ENCODE measurements at places on chromosomes 1 and 21.

GRCh38 chr1:42936309-42937078, 22.2 kb downstream of the SLC2A1 start:
- peak; percentile 14 for DNase-seq

GRCh38 chr1:6762060-6762459, 23.2 kb upstream of the CAMTA1 start:
- no peak for DNase-seq

DNA sequence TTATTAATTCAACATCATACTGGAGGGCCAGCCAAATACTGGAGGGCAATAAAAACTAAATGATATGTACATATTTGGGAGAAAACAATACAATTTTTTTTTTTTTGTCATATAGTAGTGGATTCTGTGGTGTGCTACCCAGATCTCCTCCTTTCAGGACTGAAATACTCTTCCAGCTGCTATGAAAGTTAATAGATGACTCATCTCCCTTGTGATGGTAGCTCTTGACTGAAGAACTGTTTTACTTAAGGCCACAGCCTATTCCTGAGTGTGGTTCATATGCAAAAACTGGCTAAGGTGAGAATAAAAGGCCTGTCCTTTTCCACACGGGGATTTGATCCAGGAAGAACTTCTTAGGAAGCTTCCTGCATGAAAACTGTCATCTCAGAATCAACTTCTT, 307.9 kb downstream of the HLX start:
- no peak for DNase-seq

DNA sequence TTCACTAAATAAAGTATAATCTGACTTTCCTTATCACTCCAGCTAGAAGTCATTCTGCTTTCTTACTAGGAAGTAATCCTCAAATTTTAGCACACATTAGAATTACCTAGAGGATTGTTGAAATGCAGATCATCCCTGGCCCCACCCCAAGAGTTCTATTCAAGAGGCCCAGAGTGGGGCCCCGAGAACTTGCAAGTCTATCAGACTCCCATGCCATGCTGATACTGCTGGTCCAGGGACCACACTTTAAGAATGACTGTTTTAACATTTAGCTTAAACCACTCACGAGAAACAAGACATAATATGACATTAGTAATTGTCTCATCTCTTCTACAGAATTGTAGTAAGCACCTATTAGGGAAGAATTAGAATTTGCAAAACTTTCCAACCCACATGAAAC, 7.7 kb upstream of the SYNJ1 start:
- DNase-seq = no peak

DNA sequence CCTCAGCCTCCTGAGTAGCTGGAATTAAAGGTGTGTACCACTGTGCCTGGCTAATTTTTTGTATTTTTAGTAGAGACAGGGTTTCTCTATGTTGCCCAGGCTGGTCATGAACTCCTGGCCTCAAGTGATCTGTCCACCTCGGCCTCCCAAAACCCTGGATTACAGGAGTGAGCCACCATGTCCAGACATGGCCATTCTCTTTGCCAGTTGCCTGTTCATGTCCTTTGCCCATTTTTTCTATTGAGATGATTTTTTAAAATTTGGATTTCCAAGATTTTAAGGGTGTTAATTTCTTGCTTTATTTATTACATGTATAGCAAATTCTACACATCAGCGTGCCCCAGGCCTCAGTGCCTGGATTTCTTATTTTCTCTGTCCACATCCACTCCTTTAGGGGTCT, 2.8 kb downstream of the POLR3GL start:
- DNase-seq = no peak

DNA sequence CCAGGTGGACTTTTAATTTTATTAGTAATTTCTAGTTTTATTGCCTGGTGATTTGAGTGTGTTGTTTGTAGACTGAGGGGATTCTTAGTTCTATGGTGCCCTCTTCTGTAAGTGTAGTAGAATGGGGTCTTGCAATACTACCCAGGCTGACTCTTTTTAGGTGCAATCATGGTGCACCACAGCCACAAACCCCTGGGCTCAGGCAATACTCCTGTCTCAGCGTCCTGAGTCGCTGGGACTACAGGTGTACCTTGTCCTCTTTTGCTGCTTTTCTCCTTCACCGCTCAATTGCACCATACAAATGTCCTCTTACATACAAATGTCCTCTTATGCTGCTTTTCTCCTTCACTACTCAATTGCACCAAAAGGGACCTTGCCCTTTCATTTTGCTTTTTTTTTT, 43.1 kb downstream of the SCP2 start:
- DNase-seq = no peak

GRCh38 chr1:184152434-184152898, 100.9 kb downstream of the TSEN15 start:
- DNase-seq = no peak

DNA sequence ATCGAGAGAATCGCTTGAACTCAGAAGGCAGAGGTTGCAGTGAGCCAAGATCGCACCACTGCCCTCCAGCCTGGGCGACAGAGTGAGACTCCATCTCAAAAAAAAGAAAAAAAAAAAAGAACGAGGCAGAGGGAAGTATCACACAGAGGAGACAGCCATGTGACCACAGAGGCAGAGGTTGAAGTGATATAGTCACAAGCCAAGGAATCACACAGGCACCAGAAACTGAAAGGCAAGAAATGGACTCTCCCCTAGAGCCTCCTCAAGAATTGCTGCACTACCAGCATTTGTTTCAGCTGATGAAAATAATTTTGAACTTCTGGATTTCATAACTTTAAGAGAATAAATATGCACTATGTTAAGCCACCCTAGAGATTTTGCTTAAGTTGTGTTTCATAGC, 459.6 kb downstream of the PTPRC start:
- no peak for DNase-seq

DNA sequence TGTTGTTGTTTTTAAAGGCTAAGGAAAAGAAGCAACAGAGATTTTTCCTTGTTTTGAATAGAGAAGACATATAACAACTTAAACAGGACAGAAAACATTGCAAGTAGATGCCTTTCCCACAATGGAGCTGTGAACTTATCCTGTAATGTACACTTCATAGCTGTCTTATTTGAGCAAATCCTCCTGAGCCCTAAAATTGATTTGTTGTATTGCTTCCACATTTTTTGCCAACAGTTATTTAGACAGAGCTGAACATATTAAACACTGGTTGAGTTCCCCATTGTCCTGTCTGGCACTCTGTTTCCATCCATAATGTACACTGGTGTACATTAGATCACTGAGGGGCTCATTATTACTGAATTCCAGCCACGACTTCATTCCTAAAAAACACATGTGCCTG, 32.2 kb downstream of the CACHD1 start:
- no peak for DNase-seq

GRCh38 chr1:243454328-243454997, 198.6 kb downstream of the SDCCAG8 start:
- no peak for DNase-seq

GRCh38 chr1:44907893-44908292, 64.8 kb upstream of the PTCH2 start:
- no peak for DNase-seq

- DNase-seq = no peak
Measured at GRCh38 chr1:6584126-6585080, 4.6 kb downstream of the ZBTB48 start.

DNA sequence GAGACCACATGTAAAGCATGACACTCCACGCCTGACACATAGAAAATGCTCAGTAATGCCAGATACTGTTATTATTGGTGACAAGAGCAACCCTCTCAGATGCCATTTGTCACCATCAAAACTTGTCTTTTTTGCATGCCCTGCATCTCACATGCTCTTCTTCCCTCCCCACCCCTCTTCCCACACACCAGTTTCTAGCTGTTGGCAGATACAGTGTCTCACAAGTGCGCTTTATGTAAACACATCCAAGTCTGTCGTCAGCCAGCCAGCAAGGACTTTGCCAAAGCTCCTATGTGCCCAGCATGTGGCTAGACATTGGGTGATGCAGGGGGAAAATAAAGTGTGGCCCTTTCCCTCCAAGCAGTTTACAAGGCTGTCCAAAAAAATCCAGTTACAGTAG, 44.9 kb upstream of the EPHA8 start:
- no peak for DNase-seq

GRCh38 chr21:37592496-37592895, 225.9 kb downstream of the DYRK1A start:
- no peak for DNase-seq

DNA sequence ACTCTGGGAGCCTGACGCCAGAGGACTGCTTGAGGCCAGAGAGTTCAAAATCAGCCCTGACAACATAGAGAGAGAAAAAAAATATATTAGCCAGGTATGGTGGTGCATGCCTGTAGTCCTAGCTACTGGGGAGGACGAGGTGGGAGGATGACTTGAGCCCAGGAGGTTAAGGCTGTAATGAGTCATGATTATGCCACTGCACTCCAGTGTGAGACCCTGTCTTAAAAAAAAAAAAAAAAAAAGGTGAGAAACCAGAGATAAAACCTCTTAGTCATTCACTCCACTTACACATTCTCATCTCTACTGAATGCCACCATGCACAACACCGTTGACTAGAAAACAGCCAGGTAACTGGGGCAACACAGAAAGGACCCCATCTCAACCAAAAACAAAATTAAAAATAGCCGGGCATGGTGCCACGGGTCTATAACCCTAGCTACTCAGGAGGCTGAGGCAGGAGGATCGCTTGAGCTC, 178.1 kb downstream of the SLC45A1 start:
- DNase-seq = no peak

DNA sequence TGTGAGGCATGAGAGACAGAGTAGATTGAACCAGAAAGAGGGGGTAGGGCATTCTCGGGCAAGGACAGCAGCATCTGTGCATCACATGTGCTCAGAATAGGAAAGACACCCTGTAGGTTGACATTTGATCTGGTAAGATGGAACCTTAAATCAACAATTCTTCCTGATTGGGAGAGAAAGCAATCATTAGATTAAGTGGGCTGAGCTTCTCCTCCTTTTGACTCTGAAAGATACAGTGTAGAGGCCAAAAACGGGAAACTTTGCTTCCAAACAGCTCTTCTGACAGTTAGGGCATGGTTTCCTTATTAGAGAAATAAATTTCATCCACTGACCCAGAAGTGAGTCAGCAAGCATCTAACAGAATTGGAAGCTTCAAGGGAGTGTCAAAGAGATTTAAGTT, 9.7 kb downstream of the KIF14 start:
- DNase-seq = no peak

DNA sequence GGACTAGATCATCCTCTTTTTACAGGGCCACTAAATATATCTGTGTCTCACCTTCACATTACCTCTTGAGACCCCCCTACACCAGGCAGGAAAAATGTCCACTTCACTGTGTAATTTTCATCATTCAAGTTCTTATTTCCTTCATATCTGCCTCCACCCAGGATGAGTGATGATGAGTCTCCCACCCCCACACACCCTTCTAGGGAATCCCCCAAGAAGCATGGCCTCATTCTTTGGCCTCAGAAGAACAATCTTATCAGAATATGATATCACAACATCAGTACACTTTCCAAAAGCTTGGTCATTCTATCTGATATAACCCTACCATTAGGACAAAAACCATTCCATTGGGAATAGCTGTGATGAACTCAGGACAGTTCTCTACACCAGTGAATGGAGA, 170.3 kb upstream of the DUSP10 start:
- no peak for DNase-seq

GRCh38 chr1:38454749-38455441, 404.7 kb downstream of the RRAGC start:
- DNase-seq = no peak

GRCh38 chr1:40303790-40304189, 13.3 kb downstream of the COL9A2 start:
- DNase-seq = no peak

- DNase-seq = no peak
Measured at GRCh38 chr1:1630965-1631781, 800 bp upstream of the MMP23B start.

DNA sequence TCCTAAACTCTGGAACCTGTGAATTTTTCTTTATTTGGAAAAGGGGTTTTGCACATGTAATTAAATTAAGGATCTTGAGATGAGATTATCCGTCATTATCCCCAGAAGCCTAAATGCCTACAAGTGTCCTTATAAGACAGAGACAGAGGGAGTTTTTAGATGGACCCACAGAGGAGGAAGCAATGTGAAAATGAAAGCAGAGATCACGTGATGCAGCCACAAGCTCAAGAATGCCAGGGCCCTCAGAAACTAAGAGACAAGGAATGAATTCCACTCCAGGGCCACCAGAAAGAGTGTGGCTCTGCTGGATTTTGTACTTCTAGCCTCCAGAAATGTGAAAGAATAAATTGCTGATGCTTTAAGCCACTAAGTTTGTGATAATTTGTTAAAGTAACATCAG, 183.6 kb upstream of the UBE2U start:
- no peak for DNase-seq

- no peak for DNase-seq
Measured at GRCh38 chr1:15141935-15142539, 11.5 kb upstream of the TMEM51 start.

DNA sequence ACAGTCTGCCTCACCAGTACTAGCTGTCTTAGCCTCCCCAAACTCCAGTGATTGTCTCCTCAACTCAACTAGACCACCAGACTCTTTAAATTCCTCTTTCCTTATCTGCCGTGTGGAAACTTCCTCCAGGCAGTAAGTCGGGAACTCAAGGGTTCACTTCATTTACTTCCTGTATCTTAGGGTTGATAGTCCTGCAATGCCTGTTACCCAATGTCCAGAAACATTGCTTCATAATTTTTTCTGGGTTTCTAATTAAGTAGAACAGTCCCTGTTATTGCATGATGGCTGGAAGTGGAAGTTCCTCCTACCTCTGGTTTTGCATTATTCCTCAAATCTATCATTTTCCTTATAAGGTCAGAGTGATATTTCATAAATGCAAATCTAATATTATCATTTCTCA, 60.8 kb upstream of the RNF11 start:
- DNase-seq = no peak

- no peak for DNase-seq
Measured at GRCh38 chr1:198253259-198253658, 96.5 kb downstream of the NEK7 start.

DNA sequence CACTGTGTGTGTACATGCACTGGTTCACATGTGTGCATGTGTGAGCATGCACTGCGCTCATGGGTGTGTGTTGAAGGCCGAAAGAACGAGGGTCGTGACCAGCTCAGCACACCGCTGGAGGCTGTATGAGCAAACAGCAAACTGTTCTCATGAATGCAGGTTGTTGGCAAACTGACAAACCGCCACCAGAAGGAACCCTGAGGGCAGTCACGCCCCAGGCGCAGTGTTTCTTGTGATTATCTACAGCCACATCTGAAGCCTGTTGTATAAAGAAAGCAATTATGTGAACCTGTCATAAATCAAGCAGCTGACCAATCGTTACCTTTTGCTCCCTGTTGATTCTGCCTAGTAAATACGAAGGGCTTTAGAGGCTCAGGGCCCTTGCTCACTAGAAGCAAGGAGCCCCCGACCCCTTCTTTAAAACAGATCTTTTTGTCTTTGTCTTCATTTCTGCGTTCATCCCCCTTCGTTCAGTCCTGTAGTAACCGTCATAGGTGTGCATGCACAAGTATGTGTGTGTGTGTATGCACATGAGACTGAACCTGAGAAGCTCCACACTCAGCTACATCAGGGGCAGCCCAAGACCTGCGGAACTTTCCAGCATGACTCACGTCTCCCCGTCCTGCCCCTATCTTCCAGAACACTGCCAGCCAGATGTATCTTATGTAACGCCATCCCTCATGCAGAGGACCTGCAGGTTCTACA, 16.8 kb upstream of the RIPK4 start:
- peak; percentile 5 for DNase-seq

Data from SW 1271 (cell line).